Stimulated activated CD8-positive, alpha-beta memory T cell treated with anti-CD3 and anti-CD28 coated beads, Interleukin-15, amount 100 ng/mL, for 24 hours (primary cell): ENCODE measurements at places on chromosomes 6 and 20.

GRCh38 chr6:135699705-135700104 is 151.8 kb upstream of the PDE7B start:
- DNase-seq, result no peak

DNA sequence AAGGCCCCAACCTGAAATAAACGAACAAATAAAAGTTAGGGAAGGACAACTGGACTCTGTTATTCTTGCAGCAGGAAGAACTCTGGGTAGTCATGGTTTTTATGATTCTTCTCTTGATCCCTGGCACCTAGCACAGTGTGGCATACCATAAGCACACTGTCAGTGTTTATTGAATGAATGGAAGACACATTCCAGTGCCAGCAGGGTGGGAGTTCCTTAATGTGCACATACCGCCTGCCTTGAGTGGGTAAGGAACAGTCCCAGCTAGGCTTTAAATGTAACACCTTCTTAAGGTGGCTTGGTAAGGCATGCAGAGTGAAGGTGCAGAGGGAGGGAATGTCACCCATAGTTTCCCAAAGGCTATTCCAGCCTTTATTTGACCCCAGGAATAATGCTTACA is 162.9 kb upstream of the CEP162 start:
- DNase-seq, result no peak

DNA sequence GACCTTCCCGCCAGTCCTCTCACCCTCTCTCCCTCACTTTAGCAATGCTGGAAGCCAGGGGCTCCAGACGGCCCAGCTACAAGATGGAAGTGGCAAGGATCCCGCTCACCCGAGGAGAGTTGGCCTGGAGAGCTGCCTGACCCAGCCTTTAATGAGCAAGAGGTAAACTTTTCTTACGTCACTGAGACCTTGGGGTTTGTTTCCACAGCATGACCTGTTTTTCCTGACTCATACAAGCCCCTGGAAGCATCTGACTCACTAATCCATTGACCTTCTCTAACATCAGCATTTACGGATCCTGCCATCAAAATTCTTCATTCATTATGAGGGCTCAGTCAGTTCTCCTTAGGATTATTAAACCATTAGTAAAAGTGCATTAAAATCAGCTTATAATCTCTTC is 120.4 kb downstream of the MYLK4 start:
- no peak for DNase-seq

DNA sequence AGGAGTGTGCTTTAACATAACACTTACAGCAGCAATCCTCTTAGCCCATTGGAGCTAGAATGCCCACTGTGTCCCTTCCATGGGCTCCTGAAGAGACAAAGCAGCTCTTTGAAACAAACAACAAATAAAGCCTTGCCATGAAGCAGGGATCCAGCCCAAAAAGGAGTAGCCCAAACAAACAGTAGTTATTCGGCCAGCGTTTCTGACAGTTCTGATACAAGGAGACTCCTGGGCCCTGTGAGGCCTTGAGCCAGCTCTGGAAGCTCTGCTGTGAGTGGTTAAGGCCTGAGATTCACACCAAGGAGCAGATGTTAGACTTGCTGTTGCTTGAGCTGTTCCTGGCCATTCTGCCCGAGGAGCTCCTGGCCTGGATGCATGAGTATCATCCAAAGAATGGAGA is 16.9 kb upstream of the ZSCAN16 start:
- DNase-seq, result no peak

- DNase-seq, result no peak
These were observed 98.1 kb upstream of the ASCC3 start for GRCh38 chr6:100979267-100979666.

DNA sequence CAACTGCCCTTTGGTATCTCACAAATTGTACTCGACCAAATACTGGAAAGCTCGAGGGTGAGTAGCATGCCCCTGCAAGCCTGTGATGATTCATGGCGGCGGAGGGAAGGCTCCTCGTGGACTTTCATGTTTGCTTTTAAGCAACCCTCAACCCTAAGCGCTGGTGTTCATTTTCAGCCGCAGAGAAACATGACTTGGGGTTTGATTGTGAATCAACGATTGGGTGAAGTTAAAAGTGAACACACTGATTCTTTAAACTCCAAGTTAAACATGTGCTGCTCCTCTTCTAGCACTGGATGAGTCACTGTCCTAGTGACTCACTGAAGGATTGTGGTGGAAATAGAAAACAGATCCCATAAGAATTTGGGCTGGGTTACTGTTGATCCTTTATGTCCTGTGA is 8.3 kb downstream of the CD109 start:
- DNase-seq, result no peak

GRCh38 chr6:19734061-19734460 is 103.1 kb upstream of the ID4 start:
- no peak for DNase-seq

- no peak for DNase-seq
These were observed 642.6 kb downstream of the KIF16B start for GRCh38 chr20:15930311-15931305.

DNA sequence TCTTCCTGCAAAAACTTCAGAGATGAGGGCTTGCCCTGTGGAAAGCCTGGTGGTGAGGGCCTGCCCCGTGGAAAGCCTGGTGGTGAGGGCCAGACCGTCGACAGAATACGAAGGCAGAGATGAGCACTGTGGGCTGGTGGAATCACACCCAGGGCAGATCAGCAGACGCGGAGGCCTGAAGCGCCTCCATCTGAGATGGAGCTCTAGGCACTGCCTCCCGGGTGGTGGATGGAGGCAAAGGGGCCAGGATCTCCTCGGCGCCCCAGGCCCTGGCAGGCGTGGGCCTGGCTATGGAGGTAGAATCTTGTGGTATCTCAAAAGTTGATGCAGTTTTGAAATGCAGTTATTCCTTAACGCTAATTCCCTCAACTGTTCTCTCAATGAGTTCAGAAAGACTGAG is 104.8 kb downstream of the PSMB1 start:
- DNase-seq, result no peak

DNA sequence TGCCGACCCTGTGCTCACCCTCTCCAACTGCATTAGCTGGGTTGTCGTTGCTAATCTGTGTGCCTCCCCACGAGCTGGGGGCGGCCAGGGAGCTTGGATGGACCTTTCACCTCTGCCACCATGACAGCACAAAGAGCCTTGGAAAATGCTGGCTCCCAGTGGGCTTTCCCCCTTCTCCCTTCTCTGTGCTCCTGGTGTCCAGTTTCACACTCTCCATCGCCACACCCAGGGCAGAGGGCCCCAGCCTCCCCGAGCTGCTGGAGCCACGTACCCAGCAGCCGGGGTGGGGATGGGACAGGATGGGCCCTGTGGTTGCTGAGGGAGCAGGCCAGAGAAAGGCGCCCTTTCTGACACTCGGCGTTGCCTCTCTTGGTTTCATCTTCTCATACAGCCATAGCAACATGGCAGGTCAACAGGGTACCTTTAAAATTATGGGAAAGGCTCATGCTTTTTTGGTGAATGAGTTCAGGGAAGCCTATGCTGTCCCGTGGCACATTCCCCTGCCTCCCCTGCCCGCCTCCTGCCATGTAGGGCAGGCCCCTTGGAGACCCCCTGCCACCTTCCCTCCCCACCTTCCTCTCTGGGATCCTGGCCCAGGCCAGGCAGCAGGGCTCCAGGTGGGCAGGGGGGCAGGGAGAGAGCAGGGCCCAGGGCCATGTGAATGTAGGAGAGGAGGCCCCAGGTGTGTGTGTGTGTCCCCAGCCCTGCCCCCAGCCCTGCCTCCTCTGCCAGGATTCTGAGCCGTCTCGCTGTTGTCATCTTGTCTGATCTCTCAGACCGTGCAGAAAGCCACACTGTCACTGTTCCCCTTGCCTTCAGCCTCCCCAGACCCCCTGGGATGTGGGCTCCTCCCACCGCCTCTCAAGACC is 85.2 kb upstream of the CCDC167 start:
- no peak for DNase-seq

GRCh38 chr20:16083639-16084280 is 489.5 kb downstream of the KIF16B start:
- DNase-seq, result no peak

DNA sequence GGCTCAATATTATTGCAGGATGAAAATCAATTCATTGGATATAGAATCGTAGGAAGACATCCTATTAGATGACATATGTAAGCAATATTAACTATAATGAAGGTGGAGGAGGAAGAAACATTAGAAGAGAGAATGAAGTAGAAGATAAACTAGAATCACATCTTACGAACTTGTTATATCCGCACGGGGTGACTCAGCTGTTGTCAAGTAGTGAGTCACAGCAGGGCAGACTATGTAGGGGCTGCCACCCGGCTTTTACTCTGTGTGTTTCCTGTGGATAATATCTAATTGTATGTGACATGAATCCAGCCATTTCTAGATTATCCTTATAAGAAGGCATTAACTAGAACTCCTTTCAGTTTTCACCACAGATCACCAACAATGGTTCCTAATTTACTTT is 520.2 kb downstream of the DOK5 start:
- no peak for DNase-seq

DNA sequence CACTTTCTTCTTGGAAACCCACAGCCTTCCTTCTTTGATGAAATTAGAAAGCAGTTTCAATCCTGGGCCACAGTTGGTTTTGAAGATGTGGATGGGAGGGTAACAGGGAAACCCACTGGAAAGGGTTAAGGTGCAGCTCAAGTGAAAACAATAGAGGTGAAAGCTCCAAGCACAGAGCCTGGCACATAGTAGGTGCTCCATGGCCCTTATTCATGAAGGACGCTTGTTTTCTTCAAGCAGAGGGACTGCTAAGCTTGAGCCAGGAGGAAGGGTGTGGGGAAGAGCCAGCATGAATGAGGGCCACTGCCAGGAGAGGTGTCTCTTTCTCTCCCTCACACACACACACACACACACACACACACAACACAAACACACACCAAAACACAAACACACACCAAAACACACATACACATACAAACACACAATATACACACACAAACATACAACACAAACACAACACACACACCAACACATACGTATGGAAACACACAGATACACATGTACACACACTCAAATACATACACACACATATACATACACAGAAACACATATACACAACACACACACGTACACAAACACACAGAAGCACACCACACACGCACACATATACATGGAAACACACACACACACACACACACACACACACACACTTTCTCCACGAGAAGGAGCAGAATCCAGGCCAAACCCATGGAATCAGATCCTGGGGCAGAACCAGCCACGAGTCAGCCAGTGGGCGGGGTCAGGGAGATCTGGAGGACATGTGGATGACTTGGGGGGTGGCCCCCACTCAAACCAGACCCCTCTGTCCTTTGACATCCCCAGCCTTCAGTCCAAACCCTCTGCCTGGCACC is 23.7 kb upstream of the RBPJL start:
- no peak for DNase-seq

GRCh38 chr6:2669067-2669700 is 81.5 kb downstream of the MYLK4 start:
- no peak for DNase-seq

- no peak for DNase-seq
These were observed 2.6 kb downstream of the CST4 start for GRCh38 chr20:23686046-23686750.

GRCh38 chr20:32564921-32565734 is 20.0 kb downstream of the NOL4L start:
- no peak for DNase-seq

- DNase-seq, result no peak
These were observed 47.3 kb upstream of the CLDN20 start for GRCh38 chr6:155216312-155217046.

- no peak for DNase-seq
These were observed at the start of gene SYNE1 for GRCh38 chr6:152637296-152638047. Gene SYNE1 (minus strand): TSS chr6:152637362. CDS start chr6:152628331, 9,031 bp downstream.

DNA sequence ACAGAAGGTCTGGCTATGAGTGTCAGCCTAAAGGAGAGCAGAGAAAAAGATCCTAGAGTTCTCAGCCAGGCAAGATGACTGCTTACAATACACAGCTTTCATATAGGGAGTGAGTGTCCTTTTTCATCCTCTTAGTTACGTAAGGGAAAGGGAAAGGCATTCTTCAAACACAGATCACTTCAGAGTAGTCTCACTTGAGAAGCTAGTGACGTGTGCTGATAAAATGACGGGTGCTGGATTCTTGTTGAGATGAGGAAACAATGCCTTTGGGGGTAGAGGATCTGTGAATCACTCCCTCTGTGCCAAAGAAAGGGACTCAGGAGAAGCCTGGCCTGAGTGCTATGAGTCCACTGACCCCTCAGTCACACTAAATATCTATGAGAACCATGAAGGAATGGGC is 117.3 kb downstream of the QRSL1 start:
- no peak for DNase-seq

DNA sequence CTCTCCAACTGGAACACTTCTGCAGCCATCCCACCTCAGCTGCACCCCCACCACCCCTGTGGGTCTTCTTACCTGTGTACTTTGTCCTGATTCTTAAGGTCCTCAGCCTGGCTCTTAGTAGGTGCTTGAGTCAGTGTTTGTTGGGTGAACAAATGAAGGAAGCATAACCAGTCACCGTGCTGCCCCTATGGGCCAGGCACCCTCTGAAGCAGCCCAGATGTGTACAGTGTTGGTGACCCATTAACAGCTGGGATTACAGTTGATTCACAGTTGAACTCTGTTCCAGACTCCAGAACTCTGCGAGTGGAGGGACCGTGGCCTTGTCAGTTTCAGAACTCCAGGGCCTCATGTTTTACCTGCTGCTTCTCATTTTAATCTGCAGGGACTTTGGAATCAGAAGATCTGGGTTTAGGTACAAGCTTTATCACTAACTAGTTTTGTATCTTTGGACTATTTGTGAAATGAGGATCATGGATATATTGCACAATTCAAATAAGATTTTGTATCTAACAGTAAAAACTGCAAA is 203.8 kb downstream of the TMEM242 start:
- DNase-seq, result no peak

- no peak for DNase-seq
These were observed 291.6 kb upstream of the ECI2 start for GRCh38 chr6:4426968-4427367.

DNA sequence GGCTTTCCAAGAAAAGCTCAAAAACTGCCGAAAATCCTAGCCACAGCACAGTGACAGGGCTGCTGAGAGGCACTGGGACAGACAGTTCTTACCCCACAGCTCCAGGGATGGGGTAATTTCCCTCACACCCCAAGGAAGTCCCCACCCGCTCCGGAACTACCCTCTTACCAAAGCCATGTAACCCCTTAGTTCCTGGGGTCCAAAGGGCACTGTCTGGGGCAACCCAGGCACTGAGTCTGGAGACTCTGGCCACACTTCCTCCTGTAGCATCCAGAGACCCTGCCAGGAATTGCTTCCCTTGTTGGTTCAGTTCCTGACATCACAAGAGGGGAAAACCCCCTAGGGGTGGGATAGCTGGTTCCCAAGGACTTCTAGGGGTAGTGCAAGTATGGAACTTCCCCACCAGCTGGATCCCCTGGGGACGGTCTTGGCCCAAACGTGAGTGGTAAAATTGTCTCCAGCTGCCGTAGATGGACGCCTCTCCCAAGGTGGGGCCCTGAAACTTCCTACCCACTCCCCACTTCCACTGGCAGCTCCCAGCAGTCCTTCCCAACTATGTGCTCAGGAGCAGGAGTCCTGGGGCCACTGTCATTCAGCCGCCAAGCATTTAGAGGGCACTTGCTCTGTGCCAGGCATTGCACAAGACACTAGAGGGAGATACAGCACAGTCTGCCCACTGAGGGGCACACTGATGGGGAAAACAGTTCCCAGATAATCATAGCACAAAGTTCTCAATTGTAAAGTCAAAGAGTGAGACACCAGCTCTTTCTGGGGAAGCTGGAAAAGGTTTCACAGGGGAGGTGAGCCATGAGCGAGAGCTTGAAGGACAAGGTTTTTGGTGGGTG is 17.2 kb upstream of the HCK start:
- DNase-seq, result no peak

- no peak for DNase-seq
These were observed 25.8 kb downstream of the HLA-E start for GRCh38 chr6:30515106-30515505.

- no peak for DNase-seq
These were observed 77.7 kb downstream of the ASCC3 start for GRCh38 chr6:100803264-100804045.
